NCI-H187 (cell line): ENCODE measurements at places on chromosomes 13 and 19.
A peak's percentile ranks its signal among the peaks of the same experiment; 100 is the strongest.

DNA sequence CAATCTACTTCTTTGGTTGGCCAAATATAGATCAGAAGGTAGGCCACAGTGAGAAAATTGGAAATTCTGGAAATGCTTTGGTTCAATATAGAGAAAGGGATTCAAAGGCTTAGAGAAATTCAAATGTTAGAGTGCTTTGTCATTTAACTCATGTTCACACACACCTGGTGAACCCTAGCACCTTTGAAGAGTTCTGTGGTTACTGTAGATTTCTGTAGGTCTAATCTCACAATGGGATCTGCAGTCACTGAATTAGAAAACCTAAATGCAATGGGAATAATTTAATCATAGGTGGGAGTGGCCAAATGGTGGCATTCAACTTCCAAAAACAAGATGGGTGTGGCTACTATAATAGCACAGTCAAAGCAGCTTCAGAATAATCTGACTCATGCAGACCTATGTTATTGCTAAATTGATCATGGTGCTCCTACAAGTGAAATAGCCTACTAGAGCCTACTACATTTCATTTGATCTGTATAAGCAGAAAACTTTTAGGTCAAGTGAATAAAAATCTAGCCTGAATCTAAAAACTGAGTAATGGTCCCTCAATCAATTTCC lies 1152.9 kb downstream of the PCDH9 start:
- no peak for DNase-seq

DNA sequence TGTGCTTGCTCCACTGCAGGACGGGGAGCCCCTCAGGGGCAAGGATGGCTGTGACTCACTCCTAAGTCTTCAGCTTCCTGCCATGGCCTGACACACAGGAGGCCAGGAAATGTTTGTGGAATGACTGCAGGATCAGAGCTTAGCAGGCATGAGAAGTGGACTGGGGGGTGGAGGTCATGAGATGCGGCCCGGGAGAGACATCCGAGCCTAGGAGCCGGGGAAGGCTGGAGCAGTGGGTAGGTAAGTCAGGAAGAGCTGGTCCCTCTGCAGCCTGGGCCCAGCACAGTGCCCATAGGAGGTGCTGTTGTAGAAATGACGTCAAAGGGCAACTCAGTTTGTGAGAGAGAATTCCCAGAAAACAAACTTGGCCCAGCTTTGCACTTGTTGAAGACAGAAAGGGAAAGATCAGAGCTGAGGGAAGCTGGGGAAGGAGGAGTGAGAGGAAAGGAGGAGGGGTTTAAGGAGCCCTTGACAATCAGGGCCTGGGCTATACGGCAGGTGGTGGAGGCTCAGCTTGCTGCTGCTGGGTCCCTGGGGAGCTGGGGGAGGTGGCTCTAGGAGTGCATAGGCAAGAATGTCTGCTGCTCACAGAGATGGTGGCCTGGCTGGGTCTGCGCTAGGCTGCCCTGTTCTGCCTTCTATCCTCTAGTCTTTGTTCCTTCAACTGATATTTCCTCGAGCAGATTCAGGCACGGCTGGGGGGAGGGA lies 18.5 kb downstream of the POU2F2 start:
- peak; percentile 91 for DNase-seq

DNA sequence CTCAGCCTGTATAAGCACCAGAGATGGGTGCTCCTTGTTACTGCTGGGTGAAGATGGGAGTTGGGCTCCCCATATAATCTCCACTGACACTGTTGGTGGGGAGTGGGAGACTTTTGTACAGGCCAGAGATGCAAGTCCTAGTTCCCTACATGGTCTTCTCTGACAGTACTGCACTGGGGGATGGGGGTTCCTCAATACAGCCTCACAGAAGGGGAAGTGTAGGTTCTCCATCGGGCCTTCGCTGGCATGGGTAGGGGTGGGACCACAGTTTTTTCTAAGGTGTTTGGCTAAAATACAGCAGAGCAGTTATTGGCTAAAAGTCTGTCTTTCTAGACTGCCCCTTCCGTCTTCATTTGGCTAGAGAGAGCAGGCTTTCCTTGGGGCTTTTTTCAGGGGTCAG lies 167.2 kb upstream of the SERP2 start:
- no peak for DNase-seq

DNA sequence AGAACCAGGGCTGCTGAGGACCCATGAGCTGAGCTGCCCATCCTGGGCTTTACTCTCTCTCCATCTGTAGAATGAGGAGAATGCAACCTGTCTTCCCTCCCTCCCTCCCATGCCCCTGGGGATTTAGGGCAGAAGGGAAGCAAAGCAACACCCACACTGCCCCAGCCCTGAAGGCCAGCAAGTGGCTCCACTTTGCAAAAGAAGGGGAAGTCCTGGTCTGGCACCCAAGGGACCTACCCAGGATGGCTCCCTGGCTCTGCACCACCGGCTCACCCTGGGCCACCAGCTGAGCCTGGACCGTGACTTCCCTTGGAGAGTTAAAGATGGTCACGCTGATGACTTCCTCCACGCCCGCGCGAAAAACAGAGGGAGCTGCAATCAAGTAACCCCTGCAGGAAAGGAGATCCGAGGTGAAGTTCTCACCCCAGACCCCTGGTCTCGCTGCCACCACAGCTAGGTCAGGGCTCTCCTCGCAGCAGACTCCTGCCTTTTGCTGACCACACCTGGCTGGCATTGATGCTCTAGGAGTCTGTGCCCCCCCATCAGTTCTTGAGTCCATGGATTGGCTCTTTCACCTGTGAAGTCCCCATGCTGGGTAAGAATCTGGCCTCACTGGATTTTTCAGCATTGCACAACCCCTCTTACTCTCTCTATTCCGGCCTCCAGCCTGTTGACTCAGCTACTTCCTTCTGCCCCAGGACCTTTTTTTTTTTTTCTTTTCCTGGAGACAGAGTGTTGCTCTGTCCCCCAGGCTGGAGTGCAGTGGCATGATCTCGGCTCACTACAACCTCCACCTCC lies 4.6 kb downstream of the CPAMD8 start:
- DNase-seq = no peak

DNA sequence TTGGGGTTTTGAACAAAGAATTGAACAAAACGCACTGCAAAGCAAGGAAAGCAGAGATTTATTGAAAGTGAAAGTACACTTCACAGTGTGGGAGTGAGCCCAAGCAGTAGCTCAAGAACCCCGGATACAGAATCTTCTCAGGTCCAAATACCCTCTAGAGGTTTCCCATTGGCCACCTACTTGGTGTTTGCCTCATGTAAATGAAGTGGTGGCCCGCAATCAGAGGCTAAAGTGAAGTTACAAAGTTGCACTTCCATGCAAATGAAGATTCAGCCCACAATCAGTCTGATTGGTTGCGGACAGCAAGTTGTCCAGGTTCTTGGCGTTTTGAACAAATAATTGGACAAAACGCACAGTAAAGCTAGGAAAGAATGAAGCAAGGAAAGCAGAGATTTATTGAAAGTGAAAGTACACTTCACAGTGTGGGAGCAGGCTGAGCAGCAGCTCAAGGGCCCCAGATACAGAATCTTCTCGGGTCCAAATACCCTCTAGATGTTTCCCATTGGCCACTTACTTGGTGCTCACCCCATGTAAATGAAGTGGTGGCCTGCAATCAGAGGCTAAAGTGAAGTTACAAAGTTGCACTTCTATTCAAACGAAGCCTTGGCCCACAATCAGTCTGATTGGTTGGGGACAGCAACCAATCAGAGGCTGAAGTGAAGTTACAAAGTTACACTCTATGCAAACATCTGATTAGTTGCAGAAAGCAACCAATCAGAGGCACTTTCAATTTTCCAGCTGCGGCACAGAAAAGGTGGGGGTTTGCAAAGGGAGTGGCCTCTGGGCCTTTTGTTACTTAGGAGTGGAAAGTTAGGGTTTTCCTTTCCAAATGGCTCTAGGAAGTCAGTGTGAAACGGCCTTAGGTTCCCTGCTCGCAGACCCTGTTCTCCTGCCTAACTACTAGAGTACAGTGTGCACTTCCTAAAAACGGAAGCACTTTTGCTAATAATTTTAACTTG lies 4.8 kb upstream of the TM9SF2 start:
- no peak for DNase-seq

- DNase-seq = no peak
Measured at GRCh38 chr13:42733046-42733445, 48.3 kb upstream of the FAM216B start.

- DNase-seq = no peak
Measured at GRCh38 chr13:100668408-100668807, 6.2 kb downstream of the TMTC4 start.

DNA sequence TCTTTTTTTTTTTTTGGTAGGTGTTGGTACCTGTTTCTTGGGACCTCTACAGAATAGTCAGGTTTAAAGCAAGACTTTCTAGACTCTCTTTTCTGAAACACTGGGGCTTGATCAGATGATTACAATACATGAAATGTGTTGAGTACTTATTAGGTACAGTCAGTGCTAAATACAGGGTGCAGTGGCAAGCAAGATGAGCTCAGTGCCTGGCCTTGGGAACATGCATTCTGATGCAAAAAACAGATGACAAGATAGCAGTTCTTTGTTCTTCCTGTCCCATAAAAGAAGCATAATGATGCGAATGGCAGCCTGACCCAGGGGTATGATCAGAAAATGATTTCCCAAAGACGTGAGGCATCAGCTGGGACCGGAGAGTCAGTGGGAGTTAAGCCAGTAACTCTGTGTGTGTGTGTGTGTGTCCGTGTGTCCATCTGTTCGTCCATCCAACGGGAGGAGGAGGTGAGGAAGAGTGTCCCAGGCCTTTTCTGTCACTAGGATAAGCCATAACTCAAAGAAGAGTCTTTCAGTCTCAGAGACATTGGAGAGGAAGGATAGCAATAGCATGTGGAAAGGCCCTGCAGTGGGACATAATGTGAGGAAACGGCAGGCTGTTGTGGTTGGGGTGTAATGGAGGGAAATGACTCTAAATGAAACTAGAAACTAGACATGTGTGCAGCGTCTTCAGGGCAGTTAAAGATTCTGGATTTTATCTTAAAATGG lies 32.2 kb downstream of the SLAIN1 start:
- no peak for DNase-seq

GRCh38 chr13:113427562-113428468 lies 25.5 kb downstream of the ADPRHL1 start:
- no peak for DNase-seq

- no peak for DNase-seq
Measured at GRCh38 chr19:926323-926588, 421 bp downstream of the ARID3A start.

DNA sequence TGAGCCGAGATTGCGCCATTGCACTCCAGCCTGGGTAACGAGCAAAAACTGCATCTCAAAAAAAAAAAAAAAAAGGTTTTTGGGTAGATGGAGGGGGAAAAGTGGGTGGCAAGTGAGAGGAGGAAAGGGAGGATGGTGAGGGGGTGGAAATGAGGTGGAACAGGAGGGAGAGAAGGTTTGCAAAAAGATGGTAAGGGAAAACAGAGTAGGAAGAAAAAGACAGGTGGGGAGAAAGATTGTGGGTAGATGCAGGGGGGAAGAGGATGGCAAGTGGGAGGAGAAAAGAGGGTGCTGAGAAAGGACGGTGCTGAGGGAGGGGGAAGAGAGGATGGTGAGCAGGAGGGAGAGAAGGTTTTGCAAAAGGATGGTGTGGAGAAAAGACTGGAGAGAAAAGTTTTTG lies 57.8 kb upstream of the C1QTNF9B start:
- no peak for DNase-seq

GRCh38 chr13:28637714-28638355 lies 21.1 kb upstream of the POMP start:
- DNase-seq = no peak

DNA sequence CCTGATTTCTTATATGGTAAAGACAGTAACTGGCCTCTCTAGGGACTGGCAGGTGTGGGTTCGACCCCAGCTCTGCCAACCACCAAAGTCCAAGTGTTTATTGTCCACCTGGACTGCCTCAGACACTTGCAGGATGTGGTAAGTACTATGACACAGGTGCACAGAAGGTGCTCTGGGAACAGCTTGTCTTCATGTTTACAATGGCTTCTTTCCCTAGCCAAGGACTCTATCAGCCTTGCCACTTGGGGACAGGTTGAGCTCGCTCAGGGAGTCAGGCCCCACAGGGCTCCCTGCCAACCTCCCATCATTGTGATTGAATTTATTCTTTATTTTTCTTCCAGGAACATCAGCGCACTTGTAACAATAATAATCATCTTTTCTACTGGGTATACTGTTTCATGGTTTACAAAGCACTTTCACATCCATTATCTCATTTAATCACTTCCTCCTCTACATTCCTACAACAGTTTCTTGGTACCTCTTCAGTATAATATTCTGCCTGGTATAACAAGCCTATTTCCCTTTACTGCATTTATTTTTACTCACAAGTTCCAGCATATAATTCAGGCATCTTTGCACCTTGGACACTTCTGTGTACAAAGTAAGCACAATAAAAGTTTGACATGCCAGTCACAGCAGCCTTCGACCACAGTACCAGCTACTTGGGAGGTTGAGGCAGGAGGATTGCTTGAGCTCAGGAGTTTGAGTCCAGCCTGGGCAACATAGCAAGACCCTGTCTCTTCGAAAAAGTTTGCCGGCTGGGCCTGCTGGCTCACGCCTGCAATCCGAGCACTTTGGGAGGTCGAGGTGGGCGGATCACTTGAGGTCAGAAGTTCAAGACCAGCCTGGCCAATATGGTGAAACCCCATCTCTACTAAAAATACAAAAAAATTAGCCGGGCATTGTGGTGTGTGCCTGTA lies 24.2 kb upstream of the GATAD2A start:
- no peak for DNase-seq

DNA sequence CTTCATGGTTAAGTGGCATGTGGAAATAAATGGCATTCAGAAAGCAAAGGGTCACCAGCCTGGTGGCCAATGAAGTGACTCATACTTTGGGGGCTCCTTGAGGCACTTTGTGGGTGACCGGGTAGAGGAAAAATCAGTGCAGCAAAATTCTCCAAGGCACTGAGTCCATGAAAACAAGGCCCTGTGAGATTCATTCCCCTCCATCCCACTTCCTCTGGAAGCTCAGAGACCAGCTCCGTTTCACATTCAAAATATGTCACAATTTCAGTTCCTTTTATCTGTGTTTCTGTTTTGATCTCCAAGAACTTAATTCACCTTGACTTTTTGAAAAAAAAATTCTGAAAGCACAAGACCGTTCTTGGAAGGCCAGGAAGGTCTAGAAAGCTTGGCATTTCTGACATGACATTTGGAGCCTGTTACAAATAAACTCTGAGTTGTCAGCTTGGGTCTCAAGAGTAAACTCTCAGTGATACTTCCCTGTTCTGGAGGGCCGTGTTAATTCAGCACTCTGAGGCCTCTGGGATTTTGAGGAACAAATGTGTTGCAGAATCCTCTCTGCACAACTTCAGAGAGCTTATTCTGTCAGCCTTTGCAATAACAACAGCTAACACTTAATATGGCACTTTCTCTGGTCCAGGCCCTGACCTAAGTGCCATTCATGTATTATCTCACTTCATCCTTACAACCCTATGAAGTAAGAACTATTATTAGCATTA lies 6.8 kb downstream of the CYSLTR2 start:
- DNase-seq = no peak
